ENCODE measurements at places on chromosomes 16 and 17.

DNA sequence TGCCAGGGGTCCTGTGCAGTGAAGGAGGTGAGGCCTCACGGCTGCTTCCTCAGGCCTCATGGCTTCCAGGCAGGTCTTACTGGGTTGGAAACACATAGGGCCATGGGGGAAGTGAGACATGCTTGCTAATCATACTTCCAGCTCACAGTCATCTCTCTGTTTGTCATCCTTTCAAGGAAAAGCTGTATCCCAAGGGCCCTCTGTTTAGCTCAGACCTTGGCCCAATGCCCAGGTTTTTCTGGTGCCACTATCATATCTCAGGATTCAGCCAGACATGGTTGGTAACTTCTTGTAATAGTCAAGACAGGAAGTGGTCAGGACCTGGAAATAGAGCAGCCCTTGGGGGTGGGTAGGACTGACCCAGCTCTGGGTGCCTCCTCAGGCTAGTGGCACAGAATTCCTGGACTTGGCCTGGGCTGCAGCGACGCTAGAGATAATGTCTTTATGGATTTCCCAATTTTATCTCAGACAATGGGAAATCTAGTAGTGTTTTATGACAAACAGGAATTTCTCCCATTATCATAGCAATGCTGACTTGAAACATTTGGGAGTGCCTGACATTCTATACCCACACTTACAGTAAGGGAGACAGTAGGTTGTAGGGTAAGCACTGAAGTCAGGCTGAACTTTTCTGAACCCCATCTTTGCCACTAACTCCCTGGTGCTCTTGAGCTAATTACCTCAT is 13.5 kb upstream of the ITGB3 start:
- DNase-seq = no peak

DNA sequence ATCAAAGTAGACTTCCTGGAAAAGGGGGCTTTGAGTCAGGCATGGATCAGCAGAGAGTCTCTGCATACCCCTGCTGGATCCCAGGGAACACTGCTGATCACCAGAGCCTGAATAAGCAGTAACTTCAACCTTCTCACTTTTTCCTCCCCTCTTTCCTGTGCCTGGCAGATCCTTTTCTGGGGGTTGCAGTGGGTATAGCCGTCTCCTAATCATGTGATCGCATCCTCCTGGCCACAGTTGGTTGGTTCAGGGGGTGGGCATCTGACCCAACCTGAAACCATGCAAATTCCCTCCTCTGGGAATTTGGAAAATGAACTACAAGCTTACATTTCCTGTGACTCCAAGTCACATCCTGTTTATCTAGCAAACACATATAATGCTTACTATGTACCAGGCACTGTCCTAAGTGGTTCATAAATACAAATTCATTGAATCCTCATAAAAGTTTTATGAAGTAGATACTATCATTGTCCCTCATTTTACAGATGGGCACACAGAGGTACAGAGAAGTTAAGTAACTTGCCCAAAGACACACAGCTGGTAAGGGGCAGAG is 120.3 kb downstream of the AXIN2 start:
- DNase-seq = no peak

DNA sequence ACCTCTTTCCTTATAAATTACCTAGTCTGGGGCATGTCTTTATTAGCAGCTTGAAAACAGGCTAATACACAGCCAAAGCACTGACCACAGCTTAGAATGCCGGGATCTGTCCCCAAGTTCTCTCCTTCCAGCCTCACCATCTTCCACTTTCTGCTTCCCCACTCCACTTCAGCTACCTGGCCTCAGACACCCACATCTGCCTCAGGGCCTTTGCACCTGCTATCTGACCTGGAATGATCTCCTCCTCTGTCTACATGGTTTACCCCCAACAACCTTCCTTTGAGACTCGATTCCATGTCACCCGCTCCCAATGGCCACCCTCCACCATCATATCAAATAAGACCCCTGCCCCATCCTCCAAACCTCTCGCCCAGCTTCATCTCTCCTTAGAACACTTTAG is 152.6 kb upstream of the CDC42EP4 start:
- no peak for DNase-seq

- no peak for DNase-seq
Observed at GRCh38 chr17:32912218-32912897, 15.6 kb upstream of the TMEM98 start.

All from CD4-positive, alpha-beta T cell treated with Interleukin-12 subunit alpha and Interleukin-12 subunit beta, for 1 hour (primary cell).